Fibroblast of skin of right biceps (primary cell): ENCODE measurements at places on chromosomes 5 and 9.
A peak's percentile ranks its signal among the peaks of the same experiment; 100 is the strongest.

DNA sequence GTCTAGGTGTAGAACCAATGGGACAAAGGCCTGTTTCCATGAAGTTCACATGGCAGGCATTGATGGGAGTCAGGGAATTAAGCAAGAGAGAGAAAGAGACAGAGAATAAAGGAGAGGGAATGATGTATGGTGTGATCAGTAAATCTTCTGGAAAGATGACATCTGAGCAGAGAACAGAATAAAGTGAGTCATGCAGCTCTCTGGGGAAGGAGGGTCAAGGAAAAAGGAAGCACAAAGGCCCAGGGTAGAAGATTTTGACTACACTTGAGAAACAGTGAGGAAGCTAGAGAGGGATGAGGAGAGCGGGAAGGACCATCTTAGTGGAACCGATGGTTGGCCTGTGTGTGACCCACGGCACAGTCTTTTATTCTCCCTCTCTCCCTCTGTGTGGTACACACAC is 425.9 kb downstream of the SPOCK1 start:
- DNase-seq: peak; percentile 46

GRCh38 chr5:154309805-154310204 is 119.3 kb downstream of the GALNT10 start:
- no peak for DNase-seq

GRCh38 chr9:36665921-36666431 is 93.3 kb downstream of the MELK start:
- DNase-seq: peak; percentile 25

- no peak for DNase-seq
Measured at GRCh38 chr5:19125956-19126713, 861.9 kb downstream of the CDH18 start.

- no peak for DNase-seq
Measured at GRCh38 chr5:135650081-135650480, 71.3 kb upstream of the CXCL14 start.

GRCh38 chr5:37664551-37664950 is 175.3 kb downstream of the GDNF start:
- no peak for DNase-seq

GRCh38 chr9:4269872-4270271 is 30.0 kb downstream of the GLIS3 start:
- no peak for DNase-seq

DNA sequence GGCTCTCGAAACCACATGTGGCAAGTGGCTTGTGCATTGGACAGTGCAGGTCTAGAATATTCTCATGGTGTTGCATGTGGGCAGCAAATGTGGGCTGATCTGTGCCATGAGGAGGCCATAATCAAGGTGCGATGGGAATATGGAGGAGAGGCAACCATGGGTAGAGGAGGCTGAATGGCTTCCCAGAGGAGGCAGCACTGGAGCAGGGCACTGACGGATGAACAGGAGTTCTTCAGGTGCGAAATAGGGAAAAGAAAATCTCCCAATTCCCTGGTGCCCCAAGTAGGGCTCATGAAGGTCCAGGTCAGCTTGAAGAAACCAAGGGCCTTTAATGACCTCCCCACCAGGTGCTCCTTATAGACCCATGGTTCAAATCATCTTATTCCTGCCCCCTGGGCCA is 126.5 kb downstream of the RXRA start:
- DNase-seq: no peak

DNA sequence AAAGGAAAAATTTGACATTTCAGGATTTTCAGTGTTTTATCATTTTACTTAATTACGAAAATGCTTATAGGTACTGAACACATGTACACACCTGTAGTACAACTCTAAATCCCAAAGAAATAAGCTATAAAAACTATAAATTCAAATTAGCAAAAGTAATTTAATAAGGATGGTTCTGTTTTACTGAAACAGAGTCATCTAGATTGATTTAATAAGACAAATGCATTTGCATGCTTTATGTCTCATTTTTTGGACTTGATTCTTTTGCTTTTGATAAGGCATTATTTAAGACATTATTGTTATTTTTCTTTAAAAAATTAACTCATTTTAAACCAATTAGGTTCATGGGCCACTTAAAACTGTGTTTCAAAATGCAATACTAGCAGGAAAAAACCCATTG is 201.2 kb downstream of the PIK3R1 start:
- no peak for DNase-seq

DNA sequence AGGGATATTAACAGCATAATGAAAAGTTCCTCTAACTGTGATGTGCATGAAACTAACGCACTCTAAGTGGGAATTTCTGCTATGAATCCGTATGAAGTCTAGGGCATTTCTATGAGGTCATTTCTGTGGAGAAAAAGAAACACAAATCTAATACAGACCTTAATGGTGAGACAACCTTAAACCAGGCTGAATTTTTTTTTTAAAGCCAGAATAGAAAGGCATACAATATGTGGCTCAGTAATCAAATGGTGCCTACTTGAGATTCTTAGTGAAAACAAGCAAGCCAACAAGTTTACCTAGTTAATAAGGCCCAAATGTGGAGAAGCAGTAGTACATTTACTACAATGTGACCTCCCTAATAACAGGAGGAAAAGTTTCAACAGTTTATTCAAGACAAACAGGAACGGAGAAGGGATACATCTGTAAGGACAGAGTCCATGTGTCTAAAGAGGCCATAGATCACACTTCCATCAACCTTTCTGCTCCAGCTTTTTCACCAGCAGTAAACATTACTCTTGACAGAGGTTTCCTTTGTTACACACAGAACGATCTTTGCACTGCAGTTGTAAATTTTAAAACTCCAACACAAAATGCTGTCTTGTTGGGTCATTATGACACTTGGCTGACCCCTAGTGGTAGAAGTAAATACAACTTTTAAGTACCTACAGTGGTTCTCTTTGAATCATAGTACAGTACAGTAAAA is 26.2 kb downstream of the CARNMT1 start:
- DNase-seq: peak; percentile 79

DNA sequence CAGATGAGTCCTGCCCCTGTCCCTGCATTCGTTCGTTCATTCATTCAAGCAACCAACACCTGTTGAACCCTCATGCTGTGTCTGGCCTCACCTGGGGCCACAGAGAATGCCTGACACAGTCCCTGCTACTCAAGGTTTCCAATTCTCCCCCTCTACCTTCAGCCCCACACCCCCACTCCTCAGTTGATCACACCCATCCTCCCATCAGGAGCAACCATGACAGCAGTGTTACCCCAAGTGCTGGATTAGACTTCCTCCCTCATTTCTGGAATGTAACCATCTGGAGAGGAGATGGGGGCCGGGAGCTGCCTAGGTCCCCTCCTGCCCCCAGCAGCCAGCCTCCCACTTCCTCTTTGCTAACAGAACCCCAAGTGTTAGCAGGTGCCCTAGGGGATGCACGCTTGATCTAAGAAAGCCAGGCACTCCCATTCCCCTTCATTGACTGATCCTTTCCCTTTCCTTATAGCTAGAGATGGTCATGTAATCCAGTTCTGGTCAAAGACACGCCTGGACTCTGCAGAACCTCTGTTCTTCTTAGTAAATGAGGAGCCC is 57.2 kb downstream of the SMIM23 start:
- no peak for DNase-seq

- DNase-seq: no peak
Measured at GRCh38 chr9:130466537-130467217, 21.9 kb downstream of the ASS1 start.

GRCh38 chr9:73199448-73199847 is 47.8 kb downstream of the ANXA1 start:
- no peak for DNase-seq

DNA sequence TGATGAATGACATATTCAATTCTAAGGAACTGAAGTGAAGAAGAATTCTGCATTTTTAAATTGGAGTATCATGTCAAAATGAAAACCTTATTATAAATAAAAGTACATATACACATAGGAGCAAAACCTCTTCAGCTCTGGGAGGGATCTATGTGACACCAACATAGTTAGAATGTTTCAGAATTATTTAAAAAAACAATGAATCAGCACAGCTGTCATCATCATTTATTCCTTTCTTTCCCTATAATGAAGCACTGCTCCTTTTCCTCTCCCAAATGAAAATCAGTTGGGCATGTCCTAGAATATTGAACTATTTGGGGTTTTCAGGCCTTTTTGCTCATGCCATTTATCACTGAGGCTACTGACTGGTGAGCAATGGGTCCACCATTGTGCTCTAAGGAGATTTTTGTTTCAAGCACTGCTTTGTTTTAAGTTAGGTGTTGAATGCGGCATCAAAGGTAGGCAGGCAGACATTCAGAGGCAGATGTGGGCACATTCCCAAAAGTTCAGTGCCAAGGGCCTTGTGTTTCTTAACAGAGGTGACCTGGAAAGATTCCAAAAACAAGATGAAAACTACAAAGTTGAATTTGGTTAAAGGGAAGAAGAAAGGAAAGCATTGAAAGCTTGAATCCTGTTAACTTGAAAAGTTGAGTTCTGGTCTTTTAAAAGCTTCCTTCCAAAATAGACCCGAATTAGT is 126.4 kb upstream of the ADAMTSL1 start:
- peak; percentile 83 for DNase-seq

- peak; percentile 34 for DNase-seq
Measured at GRCh38 chr5:128084228-128085167, 932 bp downstream of the SLC12A2 start.

DNA sequence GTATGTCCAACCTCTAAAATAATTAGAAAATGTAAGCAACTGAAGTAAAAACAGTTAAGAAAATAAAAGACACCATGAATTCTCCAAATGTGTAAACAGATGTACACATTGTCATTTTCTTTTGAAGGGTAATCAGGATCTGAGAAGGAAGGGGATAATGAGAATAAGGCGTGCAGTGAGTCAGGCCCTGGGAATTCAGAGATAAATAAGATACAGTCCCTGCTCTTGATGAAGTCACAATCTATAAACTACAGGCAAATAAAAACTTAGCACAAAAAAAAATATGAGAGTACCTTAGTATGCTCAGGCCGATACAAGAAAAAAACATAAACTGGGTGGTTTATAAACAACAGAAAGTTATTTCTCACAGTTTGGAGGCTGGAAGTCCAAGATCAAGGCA is 315.3 kb downstream of the DNAH5 start:
- no peak for DNase-seq

DNA sequence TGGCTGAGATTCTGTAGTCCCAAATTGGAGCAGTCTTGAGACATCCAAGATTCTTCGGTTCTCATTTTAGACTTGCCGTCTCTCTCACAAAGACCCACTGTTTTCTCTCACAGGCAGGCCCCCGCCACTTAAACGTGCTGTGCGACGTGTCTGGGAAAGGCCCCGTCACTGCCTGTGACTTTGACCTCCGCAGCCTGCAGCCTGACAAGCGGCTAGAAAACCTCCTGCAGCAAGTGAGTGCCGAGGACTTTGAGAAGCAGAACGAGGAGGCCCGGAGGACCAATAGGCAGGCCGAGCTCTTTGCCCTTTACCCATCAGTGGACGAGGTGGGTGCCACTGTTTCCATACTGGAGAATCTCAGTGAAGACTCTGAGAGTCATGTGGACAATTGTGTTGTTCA is 97.2 kb downstream of the DOCK8 start:
- DNase-seq: no peak

GRCh38 chr5:179730852-179731251 is 1.8 kb upstream of the MAML1 start:
- DNase-seq: no peak

DNA sequence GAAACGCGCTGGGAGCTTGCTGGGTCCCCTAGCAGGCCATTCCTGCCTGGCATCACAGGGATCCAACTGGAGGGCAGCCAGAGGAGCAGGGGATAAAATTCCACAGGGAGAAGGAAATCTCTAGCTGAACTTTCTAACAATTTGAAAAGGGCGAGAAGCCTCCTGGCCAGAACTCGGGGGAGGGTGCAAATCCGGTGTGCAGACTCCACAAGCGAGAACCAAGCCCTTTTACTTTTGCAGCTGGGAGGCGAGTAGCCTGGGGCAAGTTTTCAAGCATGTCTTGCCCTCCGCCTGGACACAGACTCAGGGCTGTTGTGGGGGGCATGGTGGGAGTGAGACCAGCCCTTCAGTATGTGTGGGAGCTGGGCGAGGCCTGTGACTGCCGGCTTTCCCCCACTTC is 14.3 kb upstream of the POU5F2 start:
- DNase-seq: no peak

- no peak for DNase-seq
Measured at GRCh38 chr9:133795049-133795448, 56.9 kb upstream of the SARDH start.

- peak; percentile 51 for DNase-seq
Measured at GRCh38 chr9:96317335-96317980, 15.5 kb upstream of the HSD17B3 start.

GRCh38 chr5:59107692-59108091 is 524.8 kb downstream of the RAB3C start:
- DNase-seq: peak; percentile 28

- DNase-seq: no peak
Measured at GRCh38 chr5:139954462-139954861, 88.6 kb downstream of the NRG2 start.

GRCh38 chr5:169178754-169179153 is 122.2 kb downstream of the SLIT3 start:
- DNase-seq: no peak

GRCh38 chr5:72615061-72615460 is 107.9 kb upstream of the ZNF366 start:
- DNase-seq: no peak

DNA sequence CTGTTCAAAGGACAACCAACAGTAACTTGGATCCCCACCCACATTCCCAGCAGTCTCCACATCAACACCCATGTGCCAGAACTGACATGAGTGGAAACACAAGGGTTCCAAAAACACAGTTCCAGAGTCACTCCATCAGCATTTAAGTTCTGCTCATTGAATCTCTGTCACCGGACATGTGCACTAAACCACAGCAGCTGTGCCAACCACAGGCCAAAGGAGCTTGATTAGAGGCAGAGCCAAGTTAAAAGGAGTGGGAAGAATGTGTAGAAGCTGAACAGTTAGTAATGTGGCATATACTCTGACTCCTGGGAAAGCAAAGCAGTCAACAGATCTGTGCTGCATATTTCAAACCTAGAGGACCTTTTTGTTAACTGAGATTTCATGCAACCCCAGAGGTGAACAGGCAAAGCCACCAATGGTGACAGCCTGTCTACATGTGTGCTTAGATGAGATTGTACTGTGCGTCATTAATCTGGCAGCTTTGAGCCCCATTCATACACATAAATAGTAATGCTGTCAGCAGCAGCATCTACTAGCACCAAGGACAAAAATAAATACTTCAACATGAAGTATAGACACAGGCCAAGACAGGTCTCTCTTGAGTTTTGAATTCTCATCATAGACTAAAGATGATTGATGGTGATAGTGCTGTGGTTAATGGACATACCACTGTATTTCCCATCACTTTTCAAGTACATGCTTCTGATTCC is 16.4 kb upstream of the FST start:
- peak; percentile 77 for DNase-seq

DNA sequence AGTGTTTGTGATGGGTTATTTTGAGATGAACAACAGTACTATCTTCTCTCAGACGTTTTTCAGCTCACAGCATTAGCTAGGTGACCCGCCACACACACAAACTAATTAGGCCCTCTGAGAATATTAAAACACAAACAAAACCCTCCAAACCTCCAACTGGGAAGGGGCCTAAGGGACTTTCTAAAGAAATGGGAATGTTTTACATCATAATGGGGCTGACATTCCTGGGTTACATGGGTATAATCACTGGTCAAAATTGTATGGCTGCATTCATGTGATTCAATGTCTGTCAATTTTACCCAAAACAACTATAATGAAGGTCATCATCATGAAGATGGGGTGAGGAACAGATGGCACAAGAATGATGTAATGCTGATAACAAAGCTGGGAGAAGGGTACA is 59.6 kb downstream of the SPTLC1 start:
- DNase-seq: no peak
